ENCODE measurements at places on chromosomes 7 and 10.

DNA sequence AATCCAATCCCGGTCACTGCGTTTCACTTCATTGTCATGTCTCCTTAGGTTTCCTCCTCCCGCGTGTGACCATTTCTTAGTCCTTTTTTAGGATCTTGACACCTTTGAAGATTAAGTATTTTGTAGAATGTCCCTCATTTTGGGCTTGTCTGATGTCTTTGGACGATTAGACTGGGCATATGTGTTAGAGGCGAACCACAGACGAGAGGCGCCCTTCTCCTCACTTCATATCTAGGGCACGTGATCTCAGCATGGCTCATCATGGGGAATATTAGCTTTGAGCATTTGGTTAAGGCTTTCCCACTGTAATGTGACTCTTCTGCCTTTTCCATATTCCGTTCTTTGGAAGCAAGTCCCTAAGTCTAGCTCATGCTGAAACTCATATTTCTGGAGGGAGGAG lies 59.0 kb downstream of the KCNH2 start:
- no peak overlapping the region for H3K27ac ChIP-seq
- DNase-seq: no peak
- no peaks in the 10 kb centered on the region for H3K4me1 ChIP-seq
- H3K27me3 ChIP-seq: no peaks in the 10 kb centered on the region

- H3K4me3 ChIP-seq: peak overlapping the region; percentile 77
- peak overlapping the region; percentile 46 for H3K27ac ChIP-seq
- peaks cover 8% of the 10 kb centered on the region for H3K4me1 ChIP-seq
- DNase-seq: peak; percentile 68
Observed at GRCh38 chr7:80135309-80136104, 876 bp downstream of the GNAI1 start.

DNA sequence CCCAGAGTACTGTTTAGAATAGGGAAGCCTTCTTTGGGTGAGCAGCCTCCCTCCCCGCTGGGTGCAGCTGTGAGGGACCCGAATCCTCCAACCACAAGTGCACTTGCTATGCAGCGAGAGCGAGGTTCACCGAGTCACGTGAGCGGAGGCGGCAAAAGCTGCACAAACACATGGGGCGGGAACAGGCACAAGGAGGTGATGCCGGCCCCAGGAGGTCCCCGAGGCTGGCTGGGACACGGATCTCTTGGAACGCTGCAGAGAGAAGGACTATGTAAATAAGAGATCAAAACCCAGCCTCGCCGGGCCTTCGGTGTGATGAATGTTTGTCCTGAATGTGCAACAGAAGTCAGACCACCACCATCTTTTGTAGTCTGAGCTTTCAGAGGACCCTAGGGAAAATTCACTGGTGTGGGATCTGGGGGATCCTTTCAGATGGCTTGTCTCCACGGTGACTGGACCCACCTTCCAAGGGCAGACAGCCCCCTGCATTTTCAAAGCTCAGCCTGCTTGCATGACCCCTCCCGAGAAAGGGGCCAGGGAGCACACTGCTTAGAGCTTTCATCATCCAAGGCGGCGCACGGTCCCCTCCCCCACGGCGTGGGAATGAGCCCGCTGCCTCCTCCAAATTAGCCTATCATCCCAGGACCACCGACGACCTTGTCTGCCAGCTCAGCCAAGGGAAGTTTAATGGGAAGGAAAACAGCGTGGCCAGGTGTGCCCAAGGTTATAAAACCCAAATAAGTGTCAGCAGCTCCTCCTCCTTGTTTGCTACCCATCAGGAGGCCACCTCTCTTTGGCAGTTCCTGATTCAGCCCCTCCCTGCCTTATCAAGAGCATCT lies 327.7 kb downstream of the CXCL12 start:
- no peaks in the 10 kb centered on the region for H3K36me3 ChIP-seq
- H3K27ac ChIP-seq: no peak overlapping the region
- DNase-seq: no peak
- H3K4me1 ChIP-seq: no peaks in the 10 kb centered on the region

DNA sequence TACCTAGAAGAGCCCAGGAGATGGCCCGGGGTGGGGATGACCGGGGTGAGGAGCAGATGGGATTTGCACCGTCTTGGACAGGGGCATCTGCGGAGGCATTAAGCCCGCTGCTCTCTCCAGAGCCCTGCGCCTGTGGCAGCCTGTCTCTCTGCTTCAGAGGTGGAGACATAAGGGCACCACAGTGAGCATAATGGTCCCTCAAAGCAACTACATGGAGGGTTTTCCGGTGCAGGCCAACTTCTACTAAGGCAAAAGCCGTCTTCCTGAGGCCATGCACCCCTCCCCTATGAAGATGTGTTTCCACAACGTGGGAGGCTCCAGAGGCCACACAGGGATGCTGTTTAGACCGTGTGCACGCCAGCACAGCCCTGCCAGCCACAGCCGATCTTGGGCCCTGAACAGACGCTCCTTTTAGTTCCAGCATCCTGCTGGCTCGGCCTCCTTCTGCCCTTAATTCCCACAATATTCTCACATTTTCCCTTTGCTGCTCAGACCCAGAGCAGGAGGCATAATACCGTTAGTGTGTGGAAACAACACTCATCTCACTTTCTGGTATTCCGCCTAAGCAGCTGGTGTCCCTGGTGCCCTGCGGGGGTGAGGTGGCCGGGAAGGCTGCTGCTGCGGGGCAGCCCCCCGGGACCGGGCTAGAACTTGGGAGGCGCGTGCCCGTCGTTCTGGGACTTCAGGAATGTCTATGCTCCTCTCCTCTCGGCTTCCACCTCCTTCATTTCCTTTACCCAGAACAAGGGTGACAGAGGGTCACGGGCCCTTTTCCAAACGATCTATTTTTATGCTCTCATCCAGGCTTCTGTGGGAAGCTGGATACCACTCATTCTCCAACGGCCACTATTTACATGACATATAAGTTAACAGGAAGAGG lies 266.9 kb downstream of the TNS3 start:
- H3K27me3 ChIP-seq: no peaks in the 10 kb centered on the region
- peaks cover 10% of the 10 kb centered on the region for H3K36me3 ChIP-seq
- no peak for DNase-seq
- H3K27ac ChIP-seq: no peak overlapping the region

GRCh38 chr10:122077311-122077875 lies 88.4 kb downstream of the TACC2 start:
- no peaks in the 10 kb centered on the region for H3K36me3 ChIP-seq
- no peaks in the 10 kb centered on the region for H3K27me3 ChIP-seq
- DNase-seq: no peak
- no peak overlapping the region for H3K4me3 ChIP-seq
- H3K27ac ChIP-seq: no peak overlapping the region

- H3K4me1 ChIP-seq: no peaks in the 10 kb centered on the region
- DNase-seq: no peak
- H3K27ac ChIP-seq: no peak overlapping the region
- H3K27me3 ChIP-seq: no peaks in the 10 kb centered on the region
Observed at GRCh38 chr7:110407242-110407641, 683.7 kb upstream of the LRRN3 start.

- no peaks in the 10 kb centered on the region for H3K36me3 ChIP-seq
- H3K27ac ChIP-seq: no peak overlapping the region
- DNase-seq: no peak
- no peaks in the 10 kb centered on the region for H3K27me3 ChIP-seq
- H3K4me3 ChIP-seq: no peak overlapping the region
Observed at GRCh38 chr7:8282162-8282561, 20.2 kb upstream of the ICA1 start.

GRCh38 chr10:3141351-3142005 lies 31.1 kb downstream of the PITRM1 start:
- peaks cover 19% of the 10 kb centered on the region for H3K36me3 ChIP-seq
- no peaks in the 10 kb centered on the region for H3K4me1 ChIP-seq
- no peak for DNase-seq
- H3K27ac ChIP-seq: no peak overlapping the region

DNA sequence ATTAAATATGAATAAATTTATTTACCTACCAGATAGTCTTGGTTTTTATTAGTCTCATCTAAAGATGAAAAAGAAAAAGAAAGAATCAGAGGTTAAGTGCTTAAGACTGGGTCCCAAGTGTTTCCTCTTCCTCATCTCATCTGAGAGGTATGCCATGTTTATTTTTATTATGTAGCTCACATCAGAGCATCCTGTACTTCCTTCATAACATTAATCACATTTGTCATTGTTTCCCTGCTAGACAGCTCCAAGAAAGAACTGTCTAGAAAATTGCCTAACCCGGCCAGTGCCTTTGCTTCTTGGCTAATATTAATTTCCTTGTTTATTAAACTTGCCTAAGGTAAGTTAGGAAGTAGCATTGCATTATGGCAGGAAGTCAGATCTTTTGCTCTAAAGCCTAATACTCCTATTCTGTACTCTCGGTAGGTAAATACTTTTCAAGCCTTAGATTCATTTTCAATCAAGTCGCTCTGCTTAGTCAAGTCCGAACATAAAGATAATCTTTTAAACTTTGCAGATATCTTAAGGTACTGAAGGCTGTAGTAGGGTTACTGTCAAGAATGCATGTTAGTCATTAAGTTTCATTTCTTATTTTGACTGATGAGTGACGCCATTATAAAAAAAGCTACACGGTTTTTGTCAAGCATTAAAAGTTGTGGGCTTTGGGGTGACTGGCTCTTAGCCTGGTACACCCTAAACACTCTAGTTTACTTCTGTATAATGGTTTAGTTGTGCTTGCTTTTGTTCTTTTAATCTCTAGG lies 47.4 kb downstream of the ZMYND11 start:
- DNase-seq: no peak
- H3K4me1 ChIP-seq: no peaks in the 10 kb centered on the region
- H3K27ac ChIP-seq: no peak overlapping the region
- H3K36me3 ChIP-seq: no peaks in the 10 kb centered on the region
- no peaks in the 10 kb centered on the region for H3K27me3 ChIP-seq

- no peaks in the 10 kb centered on the region for H3K4me1 ChIP-seq
- no peaks in the 10 kb centered on the region for H3K36me3 ChIP-seq
- DNase-seq: no peak
- H3K27me3 ChIP-seq: no peaks in the 10 kb centered on the region
Observed at GRCh38 chr7:70492625-70493024, 639.3 kb upstream of the GALNT17 start.

GRCh38 chr7:22617166-22617565 lies 109.8 kb upstream of the IL6 start:
- no peak for DNase-seq
- no peaks in the 10 kb centered on the region for H3K4me1 ChIP-seq
- no peak overlapping the region for H3K27ac ChIP-seq
- H3K4me3 ChIP-seq: no peak overlapping the region
- H3K27me3 ChIP-seq: no peaks in the 10 kb centered on the region

DNA sequence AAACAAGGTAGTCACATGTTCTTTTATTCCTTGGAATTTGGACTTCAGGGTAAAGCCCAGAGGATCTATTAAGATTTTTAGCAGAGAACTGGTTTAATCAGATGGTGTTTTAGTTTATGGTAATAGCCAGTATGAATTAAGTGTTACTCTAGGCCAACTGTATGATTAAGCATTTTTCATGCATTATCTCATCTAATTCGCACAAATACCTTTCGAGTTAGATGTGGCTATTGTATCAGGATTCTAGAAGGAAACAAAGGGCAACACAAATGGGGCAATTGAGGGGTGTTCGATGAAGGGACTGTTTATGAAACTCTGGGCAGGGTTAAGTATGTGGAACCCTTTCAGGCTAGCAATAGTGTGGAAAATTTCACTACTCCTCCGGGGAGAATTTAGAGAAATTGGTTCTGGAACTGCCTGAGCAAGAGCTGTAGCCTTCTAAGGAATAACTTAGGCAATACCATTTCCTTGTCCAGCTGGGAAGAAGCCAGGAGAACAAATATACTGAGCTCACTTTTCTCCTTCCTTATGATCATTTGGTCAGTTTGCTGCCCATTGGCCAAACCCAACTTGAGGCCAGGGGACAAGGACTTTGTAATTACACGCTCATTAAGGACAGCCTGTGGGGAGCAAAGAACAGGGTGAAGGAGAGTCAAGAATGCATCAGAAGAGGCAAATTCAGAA lies 319.0 kb upstream of the FZD1 start:
- DNase-seq: no peak
- H3K27ac ChIP-seq: no peak overlapping the region
- peaks cover 3% of the 10 kb centered on the region for H3K36me3 ChIP-seq
- no peaks in the 10 kb centered on the region for H3K27me3 ChIP-seq

DNA sequence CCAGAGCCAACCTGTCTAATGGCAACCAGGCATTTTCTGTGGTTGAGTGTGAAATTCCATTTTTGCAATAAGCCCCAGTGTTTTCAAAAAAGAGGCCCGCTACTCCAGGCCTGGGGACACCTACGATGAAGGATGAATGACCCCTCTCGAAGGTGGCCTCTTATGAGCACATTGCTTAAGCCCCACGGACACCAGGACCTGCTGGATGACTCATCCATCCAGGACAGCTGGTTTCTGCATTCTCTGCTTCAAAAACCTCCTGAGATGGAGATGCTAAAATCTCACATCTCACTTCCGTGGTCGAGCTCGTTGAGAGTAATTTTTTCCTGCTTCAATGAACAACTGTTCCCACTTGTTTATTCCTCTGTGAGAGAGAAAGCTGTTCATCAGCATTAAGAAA lies 150.2 kb upstream of the FZD8 start:
- H3K4me3 ChIP-seq: no peak overlapping the region
- H3K4me1 ChIP-seq: no peaks in the 10 kb centered on the region
- no peak for DNase-seq
- no peak overlapping the region for H3K27ac ChIP-seq

DNA sequence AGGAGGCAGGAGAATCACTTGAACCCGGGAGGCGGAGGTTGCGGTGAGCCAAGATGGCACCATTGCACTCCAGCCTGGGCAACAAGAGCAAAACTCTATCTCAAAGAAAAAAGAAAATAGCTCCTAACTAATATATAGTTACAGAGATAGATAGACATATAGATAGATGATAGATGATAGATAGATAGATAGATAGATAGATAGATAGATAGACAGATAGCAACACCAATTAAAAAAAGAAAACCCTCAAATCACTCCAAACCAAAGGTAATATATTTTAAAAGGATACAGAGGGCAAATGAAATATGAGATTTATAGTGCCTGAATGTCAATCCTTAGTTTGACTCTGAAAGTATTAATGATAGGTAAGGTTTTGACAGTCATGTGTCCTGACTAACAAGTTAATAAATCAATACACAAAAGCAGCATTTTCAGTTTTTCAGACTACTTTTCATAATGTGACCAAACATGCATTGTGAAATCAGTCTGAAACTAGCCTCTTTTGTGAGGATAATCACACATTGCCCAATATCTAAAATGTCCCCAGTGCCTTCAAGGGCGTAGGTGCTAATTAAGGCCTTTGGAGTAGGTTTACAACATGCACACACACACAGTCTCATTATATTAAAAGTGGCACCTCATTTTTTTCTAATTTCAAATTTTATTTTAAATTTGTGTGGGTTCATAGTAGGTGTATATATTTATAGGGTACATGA lies 61.2 kb downstream of the BPGM start:
- H3K36me3 ChIP-seq: no peaks in the 10 kb centered on the region
- H3K27me3 ChIP-seq: no peaks in the 10 kb centered on the region
- H3K4me3 ChIP-seq: no peak overlapping the region
- DNase-seq: no peak
- no peaks in the 10 kb centered on the region for H3K4me1 ChIP-seq

DNA sequence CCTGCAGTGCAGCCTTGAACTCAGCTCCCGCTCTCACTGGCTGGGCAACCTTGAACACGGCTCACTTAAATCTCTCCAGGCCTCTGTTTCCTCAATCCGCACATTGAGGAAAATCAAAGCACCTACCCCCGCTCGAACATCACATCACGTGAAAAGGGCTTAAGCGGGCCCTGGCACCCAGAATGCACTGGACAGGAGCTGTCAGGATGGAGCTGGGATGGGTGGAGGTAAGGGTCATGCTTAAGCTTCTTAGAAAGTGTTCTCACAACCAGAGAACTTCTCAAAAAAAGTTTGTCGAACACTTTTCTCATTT lies 55.7 kb upstream of the MGMT start:
- H3K4me1 ChIP-seq: no peaks in the 10 kb centered on the region
- no peaks in the 10 kb centered on the region for H3K27me3 ChIP-seq
- no peak overlapping the region for H3K27ac ChIP-seq
- H3K36me3 ChIP-seq: no peaks in the 10 kb centered on the region

Measured in MM.1S (cell line).